Purkinje cell (primary cell): ENCODE measurements at places on chromosomes 12 and 14. TPM values are rescaled to one million over a fixed set of nuclear protein-coding genes. Genes with fewer than 3 reads are reported as not detected.

Gene SFSWAP
- 3.3 and 4.5 TPM in 2 replicates for polyA plus RNA-seq

Gene KRT78
- polyA plus RNA-seq, result not detected in 2 replicates

Gene PIWIL1
- polyA plus RNA-seq, result not detected in 2 replicates

Gene ZFHX2
- polyA plus RNA-seq, result 1.7 and 2.7 TPM in 2 replicates

Gene HVCN1
- 0.50 and 1.2 TPM in 2 replicates for polyA plus RNA-seq

Gene TMEM121
- 0.27 and 0.38 TPM in 2 replicates for polyA plus RNA-seq

Gene NCAPD2
- 0.74 and 0.78 TPM in 2 replicates for polyA plus RNA-seq

Gene TNFAIP2
- polyA plus RNA-seq, result 38.5 and 45.9 TPM in 2 replicates

Gene KLRB1
- 0.23 TPM in 1 of 2 replicates, not detected in the other for polyA plus RNA-seq

Gene CIDEB
- polyA plus RNA-seq, result 3.6 TPM in 1 of 2 replicates, not detected in the other

Gene BCL2L14
- 0.30 TPM in 1 of 2 replicates, not detected in the other for polyA plus RNA-seq

Gene ETFRF1
- 191 and 239 TPM in 2 replicates for polyA plus RNA-seq

Gene GNS
- polyA plus RNA-seq, result 11.6 and 18.2 TPM in 2 replicates

Gene GSC
- not detected in 2 replicates for polyA plus RNA-seq

Gene GPRC5A
- not detected in 2 replicates for polyA plus RNA-seq

Gene GDF3
- not detected in 2 replicates for polyA plus RNA-seq

Gene CLEC4D
- polyA plus RNA-seq, result not detected in 2 replicates
